ENCODE measurements at places on chromosomes 11 and 22. TPM values are rescaled to one million over a fixed set of nuclear protein-coding genes. Genes with fewer than 3 reads are reported as not detected.

Gene RAB39A
- total RNA-seq, result not detected

Gene OR5D14
- total RNA-seq, result not detected

Gene MMP13
- not detected for total RNA-seq

Gene CYP2D6
- 1.1 TPM for total RNA-seq

GRCh38 chr11:82969811-82970210 is 68.3 kb downstream of the DDIAS start:
- no peak for DNase-seq

- no peak for DNase-seq
Measured at GRCh38 chr11:88491674-88492073, 154.1 kb upstream of the CTSC start.

GRCh38 chr11:44600839-44601383 is 35.4 kb downstream of the CD82 start:
- DNase-seq, result no peak

- peak; percentile 26 for DNase-seq
Measured at GRCh38 chr22:30667107-30667493, 575 bp downstream of the DUSP18 start.

DNA sequence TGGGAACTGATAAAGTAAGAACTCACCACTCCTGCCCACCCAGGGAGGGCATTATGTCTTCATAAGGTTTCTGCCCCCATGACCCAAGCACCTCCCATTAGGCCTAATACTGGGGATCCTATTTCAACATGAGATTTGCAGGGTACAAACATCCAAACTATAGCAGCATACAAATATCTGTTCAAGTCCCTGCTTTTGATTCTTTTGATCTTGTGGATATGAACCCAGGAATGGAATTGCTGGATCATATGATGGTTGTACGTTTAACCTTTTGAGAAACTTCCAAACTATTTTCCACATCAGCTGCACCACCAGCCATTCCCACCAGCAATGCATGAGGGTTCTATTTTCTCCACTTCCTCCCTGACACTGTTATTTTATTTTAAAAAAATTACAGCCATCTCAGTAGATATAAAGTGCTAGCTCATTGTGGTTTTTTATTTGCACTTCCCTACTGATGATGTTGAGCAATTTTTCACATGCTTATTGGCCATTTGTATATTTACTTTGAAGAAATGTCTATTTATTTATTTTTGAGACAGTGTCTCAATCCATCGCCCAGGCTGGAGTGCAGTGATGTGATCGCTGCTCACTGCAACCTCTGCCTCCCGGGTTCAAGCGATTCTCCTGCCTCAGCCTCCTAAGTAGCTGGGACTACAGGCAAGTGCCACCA is 7.1 kb upstream of the ATG16L2 start:
- DNase-seq, result no peak

DNA sequence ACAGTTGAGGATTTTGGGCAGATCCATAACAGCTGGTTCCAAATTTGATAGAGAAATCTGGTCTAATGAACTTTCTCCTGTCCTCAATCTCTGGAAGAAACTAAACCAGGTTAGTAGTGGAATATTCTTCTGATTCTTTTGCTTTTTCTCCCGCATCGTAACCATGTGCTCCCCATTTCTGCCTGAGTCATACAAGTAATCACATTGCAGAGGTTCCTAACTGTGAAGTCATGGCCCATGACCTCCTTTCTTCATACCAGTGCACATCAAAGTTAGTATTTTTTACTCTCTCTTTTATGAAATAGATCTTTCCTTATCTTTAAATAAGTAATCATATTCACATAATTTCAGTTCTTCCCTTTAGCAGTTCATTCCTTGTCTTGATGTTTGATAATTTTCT is 249.0 kb downstream of the DYNC2H1 start:
- no peak for DNase-seq
